ENCODE measurements at places on chromosomes 5 and 9. TPM values are rescaled to one million over a fixed set of nuclear protein-coding genes. Genes with fewer than 3 reads are reported as not detected.

Gene GRXCR2
- not detected for total RNA-seq

Gene LYRM7
- total RNA-seq, result 5.9 TPM

Gene CD72
- not detected for total RNA-seq

Gene C8G
- total RNA-seq, result not detected

Gene PLPPR1
- total RNA-seq, result 2.3 TPM

Gene PCDHA12
- total RNA-seq, result not detected

Gene ARHGEF39
- 1.5 TPM for total RNA-seq

Gene COL5A1
- total RNA-seq, result 88.4 TPM

Gene LTC4S
- not detected for total RNA-seq

Gene SH3RF2
- total RNA-seq, result 2.6 TPM

Gene NKD2
- not detected for total RNA-seq

Measured in epithelial cell of umbilical artery (primary cell).